ENCODE measurements at places on chromosomes 1 and 21. TPM values are rescaled to one million over a fixed set of nuclear protein-coding genes. Genes with fewer than 3 reads are reported as not detected.
A peak's percentile ranks its signal among the peaks of the same experiment; 100 is the strongest.

GRCh38 chr1:99677416-99677815 lies 31.5 kb downstream of the PALMD start:
- no peak overlapping the region for H3K27ac ChIP-seq
- H3K27me3 ChIP-seq = no peaks in the 10 kb centered on the region
- DNase-seq = peak; percentile 57
- H3K4me3 ChIP-seq = no peak overlapping the region
- H3K4me1 ChIP-seq = 0 out of 2 replicates have a peak, but pooled peaks cover 4% of the 10 kb centered on the region
- H3K36me3 ChIP-seq = no peaks in the 10 kb centered on the region

DNA sequence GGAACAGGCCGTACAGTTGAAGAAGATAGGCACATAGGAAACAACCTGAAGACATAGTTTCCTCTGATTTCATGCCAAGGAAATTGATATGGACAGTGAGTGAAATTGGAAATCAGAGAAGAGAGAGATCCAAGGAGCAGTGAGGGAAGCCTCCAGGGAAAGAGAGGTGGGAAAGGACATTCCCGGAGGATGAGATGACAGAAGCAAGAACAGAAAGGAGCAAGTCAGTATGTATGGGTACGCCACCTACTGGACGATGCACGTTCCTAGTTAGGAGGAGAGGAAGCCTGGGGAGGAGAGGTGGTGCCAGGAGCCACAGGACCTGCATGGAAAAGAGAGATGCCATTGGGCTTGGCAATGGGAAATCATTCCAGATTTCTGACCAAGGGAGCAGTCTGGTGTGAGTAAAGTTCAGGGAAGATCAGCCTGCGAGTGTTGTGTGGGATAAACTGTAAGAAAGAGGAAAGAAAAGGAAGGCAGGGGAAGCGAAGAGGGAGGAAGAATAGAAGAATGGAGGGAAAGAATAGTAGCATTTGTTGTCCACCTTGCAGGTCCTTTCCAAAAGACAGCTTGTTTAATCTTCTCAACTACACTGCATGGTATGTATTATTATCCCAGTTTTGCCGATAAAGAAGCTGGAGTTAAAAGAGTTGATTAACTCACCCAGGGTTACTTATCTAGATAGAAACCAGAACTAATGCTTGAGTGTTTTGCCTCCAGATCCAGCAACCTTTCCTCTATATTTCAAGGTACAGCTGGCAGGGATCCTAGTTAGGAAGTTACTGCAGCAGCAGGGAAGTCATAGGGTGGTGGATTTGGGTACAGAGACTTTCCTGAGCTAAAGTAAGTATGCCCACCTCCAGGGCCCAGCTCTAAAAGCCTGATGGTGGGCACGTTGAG lies 27.4 kb downstream of the C1orf116 start:
- no peak overlapping the region for H3K4me3 ChIP-seq
- H3K4me1 ChIP-seq = no peaks in the 10 kb centered on the region
- peak; percentile 92 for DNase-seq
- H3K27me3 ChIP-seq = no peaks in the 10 kb centered on the region
- no peak overlapping the region for H3K27ac ChIP-seq

DNA sequence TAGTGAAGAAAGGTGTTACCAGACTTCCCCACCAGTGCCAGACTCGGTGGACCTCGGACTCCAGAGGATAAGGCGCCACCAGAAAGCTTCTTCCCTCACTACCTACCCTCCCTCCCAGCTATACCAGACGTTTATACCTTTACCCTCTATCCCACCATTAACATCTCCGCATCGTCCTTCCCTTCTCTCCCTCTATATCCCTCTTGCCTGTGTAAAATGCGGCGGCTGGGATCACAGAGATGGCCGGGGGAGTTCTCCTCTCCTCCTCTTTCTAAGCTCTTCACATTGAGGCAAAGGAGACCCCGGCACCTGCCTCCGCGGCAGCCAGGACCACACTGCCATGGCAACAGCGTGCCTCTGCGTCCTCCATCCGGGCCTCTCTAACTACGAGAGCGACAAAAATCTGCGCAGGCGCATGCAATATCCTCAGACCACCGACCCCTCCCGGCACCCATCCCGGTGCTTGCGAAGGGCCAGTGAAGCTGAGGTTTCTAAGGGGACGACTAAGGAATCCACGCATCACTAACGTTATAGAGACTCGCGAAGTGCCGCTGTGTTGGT lies at the start of gene CCDC181:
CCDC181 (minus strand) TSS at position 394 of the 561 bp plus-strand sequence. CDS start 2,547 bp downstream, outside the sequence.
- peaks cover 4% of the 10 kb centered on the region for H3K4me1 ChIP-seq
- no peaks in the 10 kb centered on the region for H3K36me3 ChIP-seq
- peak; percentile 97 for DNase-seq
- H3K4me3 ChIP-seq = peak within 1 kb of the TSS; percentile 59

GRCh38 chr1:193143285-193143684 lies 21.5 kb downstream of the CDC73 start:
- H3K36me3 ChIP-seq = peaks cover 13% of the 10 kb centered on the region
- H3K4me3 ChIP-seq = no peak overlapping the region
- no peaks in the 10 kb centered on the region for H3K27me3 ChIP-seq
- H3K27ac ChIP-seq = no peak overlapping the region

GRCh38 chr1:214458541-214458940 lies 92.9 kb downstream of the PTPN14 start:
- no peak overlapping the region for H3K4me3 ChIP-seq
- H3K4me1 ChIP-seq = peaks cover 40% of the 10 kb centered on the region
- 0 out of 2 replicates have a peak overlapping the region, but pooled peaks have one; percentile 35 for H3K27ac ChIP-seq

- no peaks in the 10 kb centered on the region for H3K27me3 ChIP-seq
- H3K27ac ChIP-seq = no peak overlapping the region
- no peaks in the 10 kb centered on the region for H3K36me3 ChIP-seq
- H3K4me3 ChIP-seq = no peak overlapping the region
- no peak for DNase-seq
- peaks cover 16% of the 10 kb centered on the region for H3K4me1 ChIP-seq
Observed at GRCh38 chr1:54809496-54810074, 8.5 kb upstream of the TTC22 start.

- no peaks in the 10 kb centered on the region for H3K27me3 ChIP-seq
- H3K36me3 ChIP-seq = no peaks in the 10 kb centered on the region
- no peak overlapping the region for H3K27ac ChIP-seq
- H3K4me1 ChIP-seq = peaks cover 4% of the 10 kb centered on the region
- DNase-seq = no peak
Observed at GRCh38 chr1:76259270-76259669, 184.7 kb downstream of the ST6GALNAC3 start.

- peaks cover 45% of the 10 kb centered on the region for H3K4me1 ChIP-seq
- DNase-seq = no peak
- no peak overlapping the region for H3K4me3 ChIP-seq
- H3K27ac ChIP-seq = no peak overlapping the region
- H3K36me3 ChIP-seq = no peaks in the 10 kb centered on the region
Observed at GRCh38 chr1:182703539-182703938, 19.2 kb upstream of the RGS8 start.

- no peak overlapping the region for H3K4me3 ChIP-seq
- H3K27me3 ChIP-seq = no peaks in the 10 kb centered on the region
- no peak overlapping the region for H3K27ac ChIP-seq
- H3K36me3 ChIP-seq = peaks cover 4% of the 10 kb centered on the region
- DNase-seq = no peak
Observed at GRCh38 chr1:67815303-67816094, 17.8 kb downstream of the GNG12 start.

DNA sequence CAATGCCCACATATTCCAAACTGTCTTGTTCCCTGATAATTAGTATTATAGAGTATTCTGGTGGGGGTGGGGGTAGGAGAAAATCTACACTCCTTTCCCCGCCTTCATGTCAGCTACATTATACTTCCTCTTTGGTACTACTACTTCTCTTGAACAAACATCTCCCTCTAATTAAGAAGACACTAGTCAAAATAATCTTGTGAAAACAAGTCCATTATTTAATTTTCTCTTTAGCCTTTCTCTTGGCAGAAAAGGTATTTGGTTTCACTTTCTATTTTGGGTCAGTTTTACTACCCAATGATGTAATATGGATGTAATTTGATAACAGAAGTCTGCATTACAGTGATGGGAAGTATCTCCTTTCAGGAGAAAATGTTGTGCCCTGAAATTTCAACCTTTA lies 22.5 kb downstream of the NTMT2 start:
- H3K4me1 ChIP-seq = no peaks in the 10 kb centered on the region
- H3K27me3 ChIP-seq = no peaks in the 10 kb centered on the region
- H3K27ac ChIP-seq = no peak overlapping the region
- H3K4me3 ChIP-seq = no peak overlapping the region
- no peak for DNase-seq
- no peaks in the 10 kb centered on the region for H3K36me3 ChIP-seq

Gene PROK1
- not detected for total RNA-seq

Gene CRP
- total RNA-seq = not detected

Gene JTB
- 179 TPM for total RNA-seq

Gene CACNA1S
- total RNA-seq = 0.04 TPM

Gene FCRL6
- not detected for total RNA-seq

Measured in GM23338 (cell line).